Naive thymus-derived CD8-positive, alpha-beta T cell (primary cell): ENCODE measurements at places on chromosomes 5 and 9. TPM values are rescaled to one million over a fixed set of nuclear protein-coding genes. Genes with fewer than 3 reads are reported as not detected.

GRCh38 chr5:158212917-158213316, 354.0 kb upstream of the CLINT1 start:
- no peaks in the 10 kb centered on the region for H3K36me3 ChIP-seq
- no peak overlapping the region for H3K4me3 ChIP-seq
- no peaks in the 10 kb centered on the region for H3K27me3 ChIP-seq

- H3K36me3 ChIP-seq, result no peaks in the 10 kb centered on the region
- peak; percentile 62 for DNase-seq
- no peak overlapping the region for H3K27ac ChIP-seq
- no peak overlapping the region for H3K4me3 ChIP-seq
- no peaks in the 10 kb centered on the region for H3K27me3 ChIP-seq
- no peaks in the 10 kb centered on the region for H3K4me1 ChIP-seq
Observed at GRCh38 chr9:121399883-121400607, 30.0 kb upstream of the STOM start.

- H3K36me3 ChIP-seq, result no peaks in the 10 kb centered on the region
- no peak overlapping the region for H3K27ac ChIP-seq
- H3K4me1 ChIP-seq, result no peaks in the 10 kb centered on the region
- DNase-seq, result no peak
- no peak overlapping the region for H3K4me3 ChIP-seq
Observed at GRCh38 chr9:115998666-115999065, 154.9 kb upstream of the PAPPA start.

GRCh38 chr9:24436761-24437160, 108.9 kb downstream of the IZUMO3 start:
- DNase-seq, result no peak
- no peaks in the 10 kb centered on the region for H3K36me3 ChIP-seq
- no peak overlapping the region for H3K4me3 ChIP-seq
- H3K4me1 ChIP-seq, result no peaks in the 10 kb centered on the region
- no peak overlapping the region for H3K27ac ChIP-seq
- H3K27me3 ChIP-seq, result no peaks in the 10 kb centered on the region

GRCh38 chr5:144248015-144248414, 77.3 kb downstream of the KCTD16 start:
- no peaks in the 10 kb centered on the region for H3K36me3 ChIP-seq
- no peak overlapping the region for H3K27ac ChIP-seq
- H3K27me3 ChIP-seq, result peaks cover 12% of the 10 kb centered on the region
- DNase-seq, result no peak

GRCh38 chr5:157454273-157454672, 5.7 kb upstream of the NIPAL4 start:
- no peak overlapping the region for H3K27ac ChIP-seq
- DNase-seq, result no peak
- no peaks in the 10 kb centered on the region for H3K36me3 ChIP-seq
- H3K4me3 ChIP-seq, result no peak overlapping the region

DNA sequence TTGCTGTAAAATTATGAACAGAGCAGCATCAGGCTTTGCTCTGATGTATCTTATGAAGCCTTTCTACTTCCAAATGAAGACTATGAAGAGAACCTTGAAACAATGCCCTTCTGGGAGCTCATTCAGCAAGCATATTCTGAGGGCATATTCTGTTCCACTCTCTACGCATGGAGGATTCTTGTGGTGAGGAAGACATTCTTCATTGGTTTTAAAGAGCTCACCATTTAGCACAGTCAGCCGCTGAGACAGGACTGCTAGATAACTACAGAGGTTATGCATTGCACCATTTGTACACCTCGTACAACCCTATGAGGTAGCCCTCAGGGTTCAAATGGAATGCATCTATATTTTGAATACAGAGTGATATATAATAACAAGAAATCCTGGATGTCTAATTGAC, 61.0 kb downstream of the INVS start:
- no peaks in the 10 kb centered on the region for H3K4me1 ChIP-seq
- no peak overlapping the region for H3K27ac ChIP-seq
- no peak for DNase-seq
- H3K27me3 ChIP-seq, result no peaks in the 10 kb centered on the region

GRCh38 chr9:71767776-71768321, 464 bp downstream of the CEMIP2 start:
- peak; percentile 28 for DNase-seq
- H3K27ac ChIP-seq, result peak overlapping the region; percentile 92
- no peaks in the 10 kb centered on the region for H3K27me3 ChIP-seq

- peak overlapping the region; percentile 28 for H3K27ac ChIP-seq
- peaks cover 66% of the 10 kb centered on the region for H3K4me1 ChIP-seq
- no peaks in the 10 kb centered on the region for H3K36me3 ChIP-seq
- DNase-seq, result no peak
- no peaks in the 10 kb centered on the region for H3K27me3 ChIP-seq
Observed at GRCh38 chr5:65961633-65962032, 35.3 kb downstream of the ERBIN start.

DNA sequence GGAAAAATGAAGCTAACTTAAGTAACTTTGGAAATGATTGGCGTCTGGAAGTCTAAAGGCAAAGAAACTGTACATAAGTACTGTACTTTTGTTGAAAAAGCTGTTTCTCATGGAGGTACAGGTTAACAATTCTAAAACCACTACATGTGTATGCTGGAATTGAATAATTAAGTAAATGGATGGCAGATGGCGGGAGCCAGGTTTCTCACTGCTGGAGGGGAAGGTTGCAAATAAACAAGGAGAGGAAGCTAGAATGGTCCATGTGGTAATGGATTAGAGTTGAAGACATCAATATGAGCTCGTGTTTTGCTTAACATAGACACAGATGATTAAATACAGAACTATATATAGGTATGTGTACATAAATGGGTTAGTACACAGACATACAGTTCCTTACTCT, 43.2 kb upstream of the ASTN2 start:
- no peak for DNase-seq
- H3K4me1 ChIP-seq, result no peaks in the 10 kb centered on the region
- H3K27me3 ChIP-seq, result no peaks in the 10 kb centered on the region
- H3K36me3 ChIP-seq, result no peaks in the 10 kb centered on the region
- no peak overlapping the region for H3K27ac ChIP-seq

DNA sequence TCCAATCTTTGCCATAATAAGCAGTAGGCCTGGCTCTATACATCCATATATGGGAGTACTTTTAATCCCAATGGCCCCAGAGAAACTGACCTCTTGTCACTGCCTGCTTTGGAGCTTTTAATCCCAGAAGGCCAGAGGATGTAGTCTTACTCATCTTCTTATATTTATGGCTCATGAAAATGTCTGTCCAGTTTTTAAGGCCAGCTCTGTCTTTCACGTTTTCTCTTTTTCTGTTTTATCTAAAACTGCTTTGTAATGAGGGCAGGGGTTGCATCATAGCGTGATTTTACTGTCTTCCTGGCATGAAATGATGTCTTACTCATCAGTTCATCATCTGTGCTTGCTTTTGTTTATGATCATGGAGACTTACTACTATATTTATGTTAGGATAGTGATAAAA, 1094.9 kb downstream of the MAT2B start:
- no peaks in the 10 kb centered on the region for H3K4me1 ChIP-seq
- DNase-seq, result no peak
- H3K27me3 ChIP-seq, result no peaks in the 10 kb centered on the region
- H3K27ac ChIP-seq, result no peak overlapping the region
- H3K4me3 ChIP-seq, result no peak overlapping the region

DNA sequence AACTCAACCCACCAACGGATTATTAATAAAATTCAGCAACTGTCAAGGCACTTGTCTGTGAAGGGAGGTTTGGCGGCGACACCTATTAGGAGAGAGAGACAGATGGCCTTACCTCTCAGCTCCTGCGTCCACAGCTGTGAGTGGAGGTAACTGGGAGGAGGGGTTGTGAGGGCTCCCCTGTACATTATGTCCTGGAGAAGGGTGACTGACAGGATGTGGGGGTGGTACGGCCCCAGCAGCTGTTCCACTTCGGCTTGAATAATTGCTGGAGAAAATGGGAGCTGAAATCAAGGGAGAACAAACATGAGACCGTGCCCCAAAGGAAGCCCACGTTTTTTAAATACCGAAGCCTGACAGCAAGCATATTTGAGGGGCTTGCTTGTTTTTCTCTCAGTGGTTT, 353.5 kb upstream of the RFX3 start:
- DNase-seq, result no peak
- no peaks in the 10 kb centered on the region for H3K4me1 ChIP-seq
- no peak overlapping the region for H3K27ac ChIP-seq
- H3K27me3 ChIP-seq, result peaks cover 2% of the 10 kb centered on the region

DNA sequence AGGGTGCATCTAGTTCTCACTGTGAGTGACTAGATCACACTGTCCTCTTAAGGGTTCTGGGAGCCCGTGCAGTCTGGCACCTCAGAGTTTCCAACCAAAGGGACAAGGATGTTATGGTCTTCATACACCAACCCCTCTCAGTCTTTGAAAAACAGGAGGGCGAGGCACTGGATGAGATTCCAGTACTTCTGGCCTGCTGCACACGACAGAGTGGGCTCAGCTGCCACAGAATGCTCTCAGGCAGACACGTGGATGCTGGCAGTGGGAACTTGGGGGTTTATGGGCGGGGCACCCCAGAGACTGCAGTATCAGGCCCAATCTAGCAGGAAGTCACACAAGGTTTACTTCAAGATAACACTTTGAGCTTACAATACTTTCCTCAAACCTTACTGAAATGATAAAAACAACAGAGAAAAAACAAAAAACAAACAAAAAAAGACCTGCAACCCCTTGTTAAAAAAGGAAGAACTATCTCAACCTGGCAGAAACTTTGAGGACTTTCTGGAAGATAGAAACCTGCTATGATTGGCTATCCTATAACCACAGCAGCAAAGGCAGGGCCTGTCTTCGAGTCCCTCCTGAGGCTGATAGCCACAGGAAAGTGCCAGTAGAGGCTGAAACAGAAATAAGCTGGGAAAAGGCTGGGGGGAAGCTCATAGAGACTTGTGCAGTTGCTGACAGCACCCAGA, 28.3 kb upstream of the TGFBR1 start:
- DNase-seq, result peak; percentile 25
- peaks cover 45% of the 10 kb centered on the region for H3K4me1 ChIP-seq
- peak overlapping the region; percentile 64 for H3K4me3 ChIP-seq
- H3K27me3 ChIP-seq, result no peaks in the 10 kb centered on the region
- H3K27ac ChIP-seq, result peak overlapping the region; percentile 88
- no peaks in the 10 kb centered on the region for H3K36me3 ChIP-seq

GRCh38 chr5:159155960-159156359, 53.4 kb downstream of the RNF145 start:
- H3K4me1 ChIP-seq, result peaks cover 10% of the 10 kb centered on the region
- no peaks in the 10 kb centered on the region for H3K27me3 ChIP-seq
- no peak overlapping the region for H3K4me3 ChIP-seq
- peak overlapping the region; percentile 78 for H3K27ac ChIP-seq
- DNase-seq, result no peak

DNA sequence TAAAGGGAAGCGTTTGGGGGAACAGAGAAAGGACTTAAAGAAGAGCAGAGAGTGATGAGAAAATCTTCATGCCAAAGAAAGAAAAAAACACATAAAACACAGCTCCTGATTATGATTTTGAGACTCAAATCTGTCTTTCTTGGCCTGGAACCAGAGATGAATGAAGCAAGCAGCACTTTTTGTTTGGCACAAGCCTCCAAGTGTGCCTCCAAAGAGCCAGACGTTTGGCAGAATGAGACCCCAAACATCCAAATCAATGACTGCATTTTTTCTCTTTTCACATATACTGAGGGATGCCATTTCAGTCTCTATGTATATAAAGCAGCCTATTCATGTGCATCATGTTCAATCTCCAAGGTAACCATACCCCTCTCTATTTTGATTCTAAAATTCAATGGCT, 424.2 kb downstream of the TUSC1 start:
- H3K4me3 ChIP-seq, result no peak overlapping the region
- no peak overlapping the region for H3K27ac ChIP-seq
- no peaks in the 10 kb centered on the region for H3K27me3 ChIP-seq

GRCh38 chr9:104758974-104759373, 5.0 kb upstream of the NIPSNAP3B start:
- no peaks in the 10 kb centered on the region for H3K27me3 ChIP-seq
- no peak overlapping the region for H3K4me3 ChIP-seq

DNA sequence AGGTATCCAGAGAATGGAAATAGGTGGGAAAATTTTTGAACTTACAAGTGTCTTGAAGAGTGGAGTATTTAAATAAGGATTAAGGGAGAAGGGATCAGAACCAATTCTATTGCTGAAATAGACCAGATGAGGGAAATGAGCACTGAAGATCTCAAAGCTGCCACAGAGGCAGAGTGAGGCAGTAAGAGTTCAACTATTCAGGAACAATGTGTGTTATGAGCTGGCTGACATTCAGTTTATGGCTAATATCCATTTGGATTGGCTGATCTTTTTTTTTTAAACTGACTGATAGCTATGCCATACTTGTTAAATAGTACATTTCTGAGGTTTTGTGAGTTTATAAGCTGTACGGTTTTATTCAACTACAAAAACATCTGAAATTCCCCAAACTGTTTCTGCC, 95.3 kb upstream of the GNA14 start:
- peaks cover 25% of the 10 kb centered on the region for H3K4me1 ChIP-seq
- peaks cover 6% of the 10 kb centered on the region for H3K36me3 ChIP-seq
- no peak overlapping the region for H3K4me3 ChIP-seq
- no peak overlapping the region for H3K27ac ChIP-seq
- no peak for DNase-seq

DNA sequence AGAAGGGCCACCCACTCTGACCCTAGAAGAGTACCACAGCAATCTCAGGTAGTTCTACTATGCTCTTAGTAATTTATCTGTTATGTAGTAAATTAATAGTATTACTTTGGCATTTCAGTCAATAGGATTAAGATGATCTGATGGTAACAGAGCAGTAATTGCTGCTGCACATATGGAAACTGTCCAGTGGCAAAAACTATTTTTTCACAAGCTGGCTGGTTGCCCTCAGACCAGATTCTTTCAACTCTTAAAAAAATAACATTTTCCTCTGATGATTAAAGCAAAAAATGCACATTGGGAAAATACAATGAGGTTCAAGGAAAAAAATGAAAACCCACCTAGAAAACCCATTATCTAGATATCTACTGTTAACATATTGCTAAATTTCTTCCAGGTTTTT, 19.7 kb downstream of the GLRA1 start:
- H3K27ac ChIP-seq, result no peak overlapping the region
- DNase-seq, result no peak
- no peaks in the 10 kb centered on the region for H3K27me3 ChIP-seq
- H3K4me1 ChIP-seq, result no peaks in the 10 kb centered on the region
- H3K36me3 ChIP-seq, result no peaks in the 10 kb centered on the region

- no peak overlapping the region for H3K4me3 ChIP-seq
- H3K4me1 ChIP-seq, result no peaks in the 10 kb centered on the region
- peaks cover 9% of the 10 kb centered on the region for H3K27me3 ChIP-seq
Observed at GRCh38 chr5:98721231-98721928, 52.1 kb upstream of the RGMB start.

GRCh38 chr5:77175231-77175630, 35.2 kb upstream of the PDE8B start:
- DNase-seq, result no peak
- no peaks in the 10 kb centered on the region for H3K4me1 ChIP-seq
- no peaks in the 10 kb centered on the region for H3K36me3 ChIP-seq
- no peak overlapping the region for H3K4me3 ChIP-seq
- peaks cover 7% of the 10 kb centered on the region for H3K27me3 ChIP-seq

The CRHBP gene
- total RNA-seq, result not detected

The SEC16A gene
- total RNA-seq, result 84.8 TPM

The CENPH gene
- 8.3 TPM for total RNA-seq

The SLC45A2 gene
- 0.93 TPM for total RNA-seq

The SLC46A2 gene
- not detected for total RNA-seq

The LCN1 gene
- total RNA-seq, result not detected

The GLDC gene
- total RNA-seq, result not detected

The MLANA gene
- total RNA-seq, result not detected
